NCI-H748 treated with DMSO at 0.1 percent for 48 hours (cell line): ENCODE measurements at places on chromosomes 7 and 10.

GRCh38 chr7:156752367-156753228 lies 112.0 kb downstream of the RNF32 start:
- DNase-seq, result no peak

DNA sequence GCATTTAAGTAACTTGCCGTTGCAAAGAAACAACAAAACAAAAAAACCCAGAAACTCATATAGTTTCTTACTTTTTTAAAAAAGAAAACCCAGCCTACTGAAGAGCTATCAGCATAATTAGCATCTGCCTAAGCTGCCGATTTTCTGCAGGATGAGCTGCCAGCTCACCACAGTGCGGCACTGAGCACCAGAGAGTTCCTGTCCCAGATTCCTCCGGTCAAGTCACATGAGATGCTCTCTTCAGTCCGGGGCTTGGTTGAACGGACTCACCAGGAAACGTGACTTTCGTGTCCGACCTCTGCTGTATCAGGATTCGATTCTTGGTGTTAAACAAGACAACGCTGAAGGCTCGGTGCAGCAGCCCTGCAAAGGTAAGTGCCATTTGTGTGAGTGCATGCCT lies 3.2 kb downstream of the IDI2 start:
- no peak for DNase-seq

- no peak for DNase-seq
Measured at GRCh38 chr7:132866144-132866531, 215.8 kb downstream of the CHCHD3 start.

DNA sequence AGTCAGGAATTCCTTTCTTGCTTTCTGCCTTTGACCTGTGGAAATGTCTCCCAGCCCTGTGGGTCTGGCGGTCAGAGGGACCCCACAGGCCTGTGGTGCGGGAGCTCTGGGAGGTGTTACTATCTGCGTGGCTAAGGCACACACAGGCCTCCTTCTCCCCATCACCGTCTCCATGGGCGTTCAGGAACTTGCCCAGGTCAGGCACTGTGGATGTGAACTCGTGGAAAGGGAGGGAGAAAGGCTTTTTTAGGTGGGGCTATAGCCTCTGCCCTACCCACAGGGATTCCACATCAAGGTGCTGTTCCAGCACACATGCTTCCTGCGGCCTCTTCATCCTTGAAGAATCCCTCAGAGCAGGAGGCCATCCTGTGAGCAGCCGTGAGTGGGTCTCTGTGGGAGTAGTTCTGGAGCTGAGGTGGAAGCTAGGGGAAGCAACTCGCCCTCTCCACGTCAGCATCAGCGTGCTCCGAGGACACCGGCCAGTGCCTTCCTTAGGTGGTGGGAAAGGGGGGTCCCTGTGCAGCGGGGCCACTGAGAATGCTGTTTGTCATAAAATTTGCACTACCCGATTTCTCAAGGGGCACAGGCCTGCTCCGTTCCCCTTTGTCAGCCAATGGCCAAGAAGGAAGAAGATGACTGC lies 7.5 kb upstream of the ATP6V0E2 start:
- DNase-seq, result no peak

DNA sequence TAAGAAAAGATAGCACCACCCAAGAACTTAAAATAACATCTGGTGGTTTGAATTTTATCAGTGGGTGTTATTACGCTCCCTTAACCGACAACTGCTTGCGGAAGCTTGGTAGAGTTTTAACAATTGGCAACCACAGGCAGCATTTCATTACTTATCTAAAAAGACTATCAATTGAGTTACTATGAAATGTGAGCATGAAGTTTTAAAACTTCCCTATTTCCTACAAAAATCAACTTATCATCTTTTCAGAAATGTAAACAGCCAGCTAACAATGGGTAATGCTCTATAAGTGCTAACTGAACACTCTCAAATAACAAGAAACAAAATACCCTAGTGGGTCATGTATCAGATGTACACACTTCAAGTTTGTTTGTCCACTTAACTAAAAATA lies 68.8 kb downstream of the OSBPL3 start:
- DNase-seq, result peak; percentile 14

- DNase-seq, result no peak
Measured at GRCh38 chr10:46312953-46313352, 26.2 kb downstream of the ANTXRL start.

GRCh38 chr7:38169847-38170246 lies 8.2 kb upstream of the STARD3NL start:
- DNase-seq, result no peak

- DNase-seq, result no peak
Measured at GRCh38 chr10:6423004-6423403, 157.1 kb downstream of the PRKCQ start.

DNA sequence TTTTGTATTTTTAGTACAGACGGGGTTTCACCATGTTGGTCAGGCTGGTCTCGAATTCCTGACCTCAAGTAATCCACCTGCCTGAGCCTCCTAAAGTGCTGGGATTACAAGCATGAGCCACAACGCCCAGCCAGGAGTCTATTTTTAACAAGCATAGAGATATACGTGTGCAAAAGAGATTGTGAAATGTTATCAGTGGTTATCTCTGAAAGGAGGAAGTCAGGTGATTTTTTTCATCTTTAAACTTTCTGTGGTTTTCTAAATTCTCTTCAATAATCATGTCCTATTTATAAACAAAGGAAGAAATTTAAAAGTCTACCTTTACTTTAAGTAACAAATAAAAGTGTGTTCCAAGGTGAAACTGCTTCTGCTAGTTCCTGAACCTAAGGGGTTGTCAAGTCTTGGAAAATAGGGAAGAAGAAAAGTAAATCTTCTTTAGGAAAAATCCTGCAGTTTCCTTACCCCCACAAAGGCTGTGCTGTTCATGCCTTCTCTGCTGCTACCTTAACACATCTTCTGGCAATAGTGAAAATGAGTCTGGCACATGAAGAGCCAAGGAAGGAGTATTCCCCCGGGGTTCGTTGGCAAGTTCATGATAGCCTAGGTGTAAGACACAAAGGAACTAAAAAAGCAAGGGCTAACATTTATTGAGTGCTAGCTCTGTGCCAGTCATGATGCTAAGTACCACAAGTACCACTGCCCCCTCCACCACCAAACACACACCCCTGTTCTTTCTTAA lies 51.1 kb downstream of the CYP26A1 start:
- DNase-seq, result no peak

GRCh38 chr7:6271694-6272440 lies 557 bp downstream of the CYTH3 start:
- DNase-seq, result no peak

DNA sequence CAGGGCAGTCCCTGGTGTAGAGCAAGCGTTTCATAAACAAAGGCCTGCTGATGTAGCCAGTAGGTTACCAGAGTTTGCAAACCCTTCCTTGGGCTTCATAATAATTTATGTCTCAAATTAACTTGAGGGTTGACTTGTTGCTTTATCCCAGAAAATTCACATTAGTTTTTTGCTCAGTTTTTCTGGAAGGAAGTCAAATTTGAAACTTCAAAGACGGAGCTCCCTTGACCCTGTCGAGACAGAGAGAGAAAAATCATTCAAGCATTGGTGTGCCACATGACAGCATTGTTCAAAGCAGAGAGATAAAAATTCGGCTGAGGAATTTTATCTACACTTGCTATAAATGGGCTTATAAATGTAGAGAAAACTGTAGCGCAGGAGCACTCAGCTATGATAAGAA lies 627.7 kb downstream of the TNS3 start:
- no peak for DNase-seq

GRCh38 chr10:126391192-126391885 lies 3.1 kb upstream of the ADAM12 start:
- DNase-seq, result no peak

- DNase-seq, result no peak
Measured at GRCh38 chr7:24882989-24883621, 96.9 kb downstream of the OSBPL3 start.

DNA sequence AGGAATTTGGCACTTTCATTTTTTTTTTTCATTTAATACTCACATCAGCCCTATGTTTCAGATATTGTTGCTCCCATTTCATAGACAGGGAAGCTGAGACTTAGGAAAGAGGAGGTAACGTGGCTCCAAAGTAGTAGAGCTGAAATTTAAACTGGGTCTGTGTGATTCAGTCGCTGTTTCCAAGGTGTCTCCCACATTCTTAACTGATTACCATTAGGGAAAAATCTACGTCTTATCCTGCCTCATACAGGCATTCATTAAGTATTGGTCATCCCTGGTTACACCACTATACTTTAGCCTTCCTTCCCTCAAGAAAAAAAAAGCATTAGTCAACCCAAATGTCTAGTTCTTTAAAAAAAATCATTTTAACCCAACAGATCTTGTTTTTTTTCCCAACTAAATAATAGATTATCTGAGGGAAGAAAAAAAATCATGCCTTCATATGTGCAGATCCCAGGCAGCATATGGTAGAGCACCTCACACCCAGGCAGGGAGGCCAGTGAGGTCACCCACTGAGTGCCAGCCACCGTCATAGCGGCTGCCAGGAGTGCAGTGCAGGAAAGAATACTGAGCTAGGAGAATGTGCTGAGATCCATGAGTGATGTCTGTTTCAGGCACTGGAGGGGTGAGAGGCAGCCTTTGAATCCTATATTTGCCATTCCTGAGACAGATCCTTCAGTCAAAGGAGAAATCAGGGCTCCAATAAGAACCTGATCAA lies 59.0 kb upstream of the SORCS3 start:
- no peak for DNase-seq

GRCh38 chr7:155357573-155358041 lies 59.9 kb downstream of the INSIG1 start:
- no peak for DNase-seq

DNA sequence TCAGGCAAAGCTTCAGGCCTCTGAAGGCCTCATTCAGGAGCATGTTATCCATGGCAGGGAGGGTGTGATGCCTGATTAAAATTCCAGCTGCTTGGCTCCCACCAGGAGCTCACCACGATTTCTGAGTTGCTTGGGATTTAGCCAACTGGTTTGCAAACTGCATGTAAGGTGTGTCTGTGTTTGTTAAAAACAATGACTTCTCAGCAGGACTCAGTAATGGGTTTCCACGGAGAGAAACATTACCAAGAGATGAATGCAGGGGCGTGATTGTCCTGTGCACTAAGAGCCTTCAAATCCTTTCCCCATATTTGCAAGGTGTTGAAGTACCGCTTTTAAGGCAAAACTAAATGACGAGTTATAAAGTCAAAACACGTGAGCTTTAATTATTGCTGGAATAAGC lies 88.8 kb upstream of the BTBD16 start:
- DNase-seq, result peak; percentile 85

DNA sequence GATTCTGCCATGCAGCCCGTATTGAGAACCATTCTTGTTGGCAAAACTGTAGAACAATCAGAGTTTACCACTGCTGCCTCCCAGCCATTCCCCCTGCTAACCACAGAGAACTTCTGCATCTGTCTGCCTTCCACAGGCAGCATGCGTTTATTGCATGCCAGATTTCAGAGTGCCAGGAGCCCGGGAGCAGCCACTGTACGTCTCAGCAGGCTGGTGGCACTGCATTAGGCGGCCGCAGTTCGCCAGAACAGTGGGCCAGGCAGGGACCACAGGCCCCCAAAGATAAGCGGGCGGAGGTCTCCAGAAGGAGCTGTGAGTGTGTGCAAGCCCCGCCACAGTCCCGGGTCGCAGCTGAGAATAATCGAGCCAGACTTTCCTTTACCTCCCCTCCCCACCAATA lies 31.8 kb downstream of the ZNF467 start:
- no peak for DNase-seq

DNA sequence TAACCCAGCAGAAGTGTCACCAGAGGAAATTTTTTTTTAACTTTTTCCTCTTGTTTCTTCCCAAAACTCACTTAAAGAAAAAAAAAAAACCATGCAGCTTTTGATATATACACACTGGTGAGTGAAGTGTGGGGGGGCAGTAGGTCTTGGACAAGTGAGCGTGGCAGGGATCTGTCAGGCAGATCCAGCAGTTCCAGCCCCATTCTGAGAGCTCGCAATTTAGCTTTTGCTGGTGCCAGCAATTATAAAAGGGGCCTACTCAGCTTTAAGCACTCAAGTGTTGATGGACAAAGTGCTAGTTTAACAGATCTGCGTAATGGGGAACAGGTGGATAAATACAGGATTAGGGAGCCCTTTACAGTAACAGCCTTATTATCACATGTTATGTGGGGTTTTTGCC lies 619.2 kb upstream of the GALNT17 start:
- DNase-seq, result no peak

GRCh38 chr10:123583639-123584418 lies 82.3 kb upstream of the GPR26 start:
- DNase-seq, result peak; percentile 33

DNA sequence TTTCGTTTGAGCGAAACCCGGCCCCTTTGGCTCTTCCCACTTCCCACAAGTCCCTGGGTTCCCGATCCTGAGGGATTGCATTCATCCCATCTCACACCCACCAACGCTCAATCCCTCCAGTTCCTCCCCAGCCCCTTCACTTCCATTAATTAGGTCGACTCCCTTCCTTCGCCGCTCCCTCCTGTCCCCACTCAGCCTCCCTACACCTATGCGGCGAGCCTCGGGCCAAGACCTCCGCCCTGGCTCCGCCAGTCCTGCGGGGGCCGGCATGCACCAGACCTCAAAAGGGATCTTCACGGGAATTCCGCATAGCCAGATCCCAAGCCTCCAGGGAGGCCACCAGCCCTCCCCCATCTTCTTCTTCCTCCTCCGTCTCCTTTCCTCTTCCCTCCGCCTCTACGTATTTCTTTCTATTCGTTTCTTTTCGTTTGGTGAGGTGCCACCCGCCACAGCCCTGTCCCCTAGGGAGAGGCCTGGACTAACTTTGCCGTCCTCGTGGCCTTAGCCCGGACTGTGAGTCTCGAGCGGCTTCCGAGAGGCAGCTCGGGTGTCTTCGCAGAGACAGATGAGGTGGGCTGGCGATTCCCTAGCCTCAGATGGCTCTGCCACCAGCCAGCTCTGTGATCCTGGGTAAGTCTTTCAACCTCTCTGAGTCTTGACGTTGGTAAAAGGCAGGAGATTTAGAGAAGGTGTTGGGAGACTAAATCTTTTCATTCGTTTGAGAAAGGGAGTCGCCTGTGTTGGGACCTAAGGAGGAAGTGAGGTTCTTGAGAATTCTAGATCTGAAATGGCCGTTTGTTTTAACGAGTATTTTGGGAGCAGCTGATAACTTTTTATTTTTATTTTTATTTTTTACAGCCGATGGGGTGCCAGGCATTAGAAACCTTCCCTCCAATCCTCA lies 8.1 kb upstream of the LBX1 start:
- no peak for DNase-seq

DNA sequence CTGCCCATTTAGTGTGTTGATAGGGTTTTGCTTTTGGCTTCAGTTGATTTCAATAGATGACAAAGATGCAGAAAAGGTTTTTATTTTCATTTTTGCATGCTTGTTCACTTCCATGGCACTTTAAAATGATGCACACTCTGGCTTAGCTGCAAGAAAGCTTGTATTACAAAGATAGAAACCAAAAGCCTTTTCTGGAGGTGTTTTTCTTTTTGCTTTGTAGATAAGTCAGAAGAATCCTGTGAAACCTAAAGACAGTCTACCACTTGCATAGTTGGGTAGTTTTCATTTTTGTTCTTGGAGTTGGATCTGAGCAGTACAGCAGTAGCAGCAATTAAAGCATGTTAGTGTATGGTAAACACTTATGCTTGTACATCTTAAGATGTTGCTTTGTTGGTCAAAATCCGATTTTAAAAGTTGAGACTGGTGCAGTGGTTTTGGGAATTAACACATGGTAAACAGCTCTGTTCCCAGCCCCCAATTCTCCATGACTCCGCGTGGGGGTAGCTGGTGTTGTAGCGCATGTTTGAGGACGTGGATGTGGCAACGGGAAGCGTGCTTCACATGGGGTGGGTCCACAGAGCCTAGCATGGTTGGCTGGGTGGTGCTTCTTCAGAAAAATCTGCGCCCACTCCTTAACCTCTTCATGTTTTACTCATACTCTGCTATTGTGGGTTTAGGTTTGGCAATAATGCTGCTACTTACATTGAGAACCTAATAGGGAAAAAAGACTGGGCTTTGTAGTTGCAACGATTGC lies 19.8 kb downstream of the CCNY start:
- DNase-seq, result no peak
